Activated T-helper 17 cell treated with anti-CD3 and anti-CD28 coated beads, Interleukin-2, amount 50 U/mL, for 72 hours (primary cell): ENCODE measurements at places on chromosomes 1 and 21. TPM values are rescaled to one million over a fixed set of nuclear protein-coding genes. Genes with fewer than 3 reads are reported as not detected.
A peak's percentile ranks its signal among the peaks of the same experiment; 100 is the strongest.

GRCh38 chr21:45053561-45054226 lies 20.7 kb upstream of the ADARB1 start:
- ATAC-seq = no peak

GRCh38 chr1:192973202-192973601 lies 86.0 kb downstream of the UCHL5 start:
- ATAC-seq = no peak

- peak; percentile 95 for ATAC-seq
Observed at GRCh38 chr1:183032122-183032921, 9.1 kb downstream of the LAMC1 start.

The HSPB7 gene
- not detected for total RNA-seq

DNA sequence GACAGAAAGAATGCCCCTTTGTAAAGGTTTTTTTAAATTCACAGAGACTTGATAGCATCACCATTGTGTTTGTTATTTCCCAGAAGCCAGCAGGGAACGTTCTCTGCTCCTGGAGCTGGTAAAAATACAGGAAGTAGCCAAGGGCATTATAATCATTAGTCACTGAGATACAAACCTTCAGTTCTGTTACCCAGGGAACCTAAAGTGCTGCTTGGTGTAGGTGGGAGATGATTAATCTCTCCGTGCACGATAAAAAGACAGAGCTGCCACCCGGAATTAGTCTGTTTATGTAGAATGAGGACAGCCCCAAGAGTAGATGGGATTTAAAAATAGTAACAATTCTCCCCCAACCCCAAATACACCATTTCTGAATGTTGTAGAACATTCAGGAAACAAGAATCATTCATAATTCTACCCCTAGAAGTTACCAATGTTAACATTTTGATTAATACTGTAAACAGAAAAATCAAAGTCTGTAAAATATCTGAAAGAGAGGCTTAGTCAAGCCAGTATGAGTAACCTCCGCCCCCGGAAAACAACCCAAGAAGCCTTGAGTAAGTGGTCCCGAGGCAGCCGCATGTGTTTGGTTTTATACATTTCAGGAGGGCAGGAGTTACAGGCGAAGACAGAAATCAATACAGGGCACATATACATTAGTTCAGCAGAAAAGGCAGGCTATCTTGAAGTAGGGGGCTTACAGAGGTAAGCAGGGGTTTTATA lies 45.3 kb upstream of the CTBS start:
- peak; percentile 80 for ATAC-seq

DNA sequence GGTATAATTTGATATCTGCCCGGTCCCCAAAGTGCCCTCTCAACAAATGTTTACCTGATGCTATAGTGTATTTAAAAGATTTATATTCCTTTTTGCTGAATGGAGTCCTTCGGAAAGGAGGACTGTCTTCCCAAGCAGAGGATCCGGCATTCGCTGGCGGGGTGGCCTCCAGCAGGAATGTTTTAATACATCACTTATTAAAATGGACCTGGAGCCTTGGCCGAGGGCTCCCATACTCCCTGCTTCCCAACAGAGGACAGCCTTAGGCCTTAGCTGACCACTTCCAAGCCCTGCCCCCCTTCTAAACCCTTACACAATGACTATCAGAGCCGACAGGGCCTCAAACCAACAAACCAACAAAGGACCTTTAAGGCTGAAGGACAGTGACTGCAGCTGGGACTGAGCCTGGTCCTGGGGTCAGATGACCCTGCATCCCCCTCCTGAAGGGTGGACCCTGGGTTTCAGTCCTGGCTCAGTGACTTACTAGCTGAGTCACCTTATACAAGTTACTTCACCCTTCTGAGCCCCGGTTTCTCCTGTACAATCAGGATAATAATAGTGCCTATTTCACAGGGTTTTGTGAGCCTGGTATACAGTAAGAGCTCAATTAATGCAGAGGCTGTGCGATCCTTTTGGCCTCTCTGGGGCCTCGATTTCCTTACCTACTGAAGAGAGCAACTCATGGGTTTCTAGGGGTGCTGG lies 5.6 kb downstream of the CAMK2N1 start:
- ATAC-seq = no peak

DNA sequence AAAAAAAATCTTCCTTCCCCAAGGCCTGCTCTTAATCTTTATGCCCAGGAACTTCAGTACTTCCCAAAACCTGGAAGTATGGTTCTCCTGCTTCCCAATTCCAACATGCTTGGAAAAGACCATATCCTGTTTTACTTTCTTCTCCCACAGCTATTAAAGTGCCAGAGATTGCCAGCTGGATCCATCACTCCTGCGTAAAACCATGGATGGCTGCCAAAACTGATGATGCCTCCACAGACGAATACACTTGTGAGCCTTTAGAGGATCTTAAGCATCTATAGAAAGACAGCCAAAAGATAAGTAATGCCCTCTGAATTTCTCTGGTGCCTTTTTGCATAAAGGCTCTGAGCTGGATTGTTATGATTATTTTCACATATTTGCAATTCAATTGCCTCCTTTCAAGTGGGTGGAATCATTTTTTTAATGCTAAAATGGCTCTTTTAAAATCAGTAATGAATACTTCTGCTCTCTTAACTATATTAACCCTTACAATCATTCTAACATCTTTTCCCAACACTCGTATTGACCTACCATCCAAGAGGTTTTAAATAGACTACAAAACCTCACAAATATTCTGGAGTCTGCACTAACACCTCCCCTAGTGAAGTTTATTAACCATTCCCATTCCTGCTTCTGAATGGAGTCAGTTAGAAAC lies 1807.8 kb downstream of the BRINP3 start:
- no peak for ATAC-seq

DNA sequence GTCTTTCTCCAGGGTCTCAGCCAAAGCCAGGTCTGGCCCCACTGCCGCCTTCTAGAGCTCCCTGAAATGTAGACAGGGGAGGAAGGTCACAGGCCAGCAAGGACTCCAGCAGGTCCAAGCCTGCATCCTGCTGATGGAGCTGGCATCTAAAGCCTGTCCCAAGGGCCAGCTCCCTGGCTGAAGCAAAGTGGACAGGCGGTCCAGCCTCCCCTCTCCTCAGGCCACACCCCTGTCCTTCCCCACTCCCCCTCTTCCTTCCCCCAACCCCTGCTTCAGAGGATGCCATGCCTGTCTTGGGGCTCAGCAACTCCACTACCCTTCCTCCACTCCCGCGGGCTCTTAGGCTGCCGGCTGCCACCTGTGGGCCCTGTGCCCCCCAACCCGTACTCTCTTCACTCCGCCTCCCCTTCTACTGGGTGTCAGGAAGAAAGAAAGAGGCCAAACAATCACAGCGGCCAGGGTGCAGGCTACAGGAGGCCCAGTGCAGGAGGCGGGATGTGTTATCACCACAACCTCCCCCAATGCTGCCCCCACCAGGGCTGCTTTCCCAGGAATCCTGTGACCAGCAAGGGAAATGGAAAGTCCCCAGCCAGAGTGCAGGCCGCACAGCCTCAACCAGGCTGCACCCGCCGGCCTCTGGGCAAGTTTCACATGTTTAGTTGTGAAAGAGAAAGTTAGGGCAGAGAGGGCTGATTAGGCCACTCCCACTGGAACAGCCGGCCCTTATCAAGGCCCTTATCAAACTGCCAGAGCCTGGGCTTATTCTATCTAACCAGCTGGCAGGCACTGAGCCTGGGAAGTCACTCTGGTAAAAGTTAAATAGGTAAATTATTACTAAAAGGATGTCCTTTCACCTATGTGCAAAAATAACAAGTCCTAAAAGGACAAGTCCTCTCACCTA lies 34.1 kb downstream of the ACOT7 start:
- peak; percentile 72 for ATAC-seq

GRCh38 chr1:32939655-32940371 lies 24.8 kb downstream of the RNF19B start:
- peak; percentile 76 for ATAC-seq

GRCh38 chr1:205348554-205349487 lies 7.9 kb downstream of the KLHDC8A start:
- no peak for ATAC-seq

- ATAC-seq = peak; percentile 41
Observed at GRCh38 chr1:160284220-160284781, 632 bp downstream of the PEX19 start.

- no peak for ATAC-seq
Observed at GRCh38 chr1:3566951-3567804, 44.1 kb downstream of the MEGF6 start.

DNA sequence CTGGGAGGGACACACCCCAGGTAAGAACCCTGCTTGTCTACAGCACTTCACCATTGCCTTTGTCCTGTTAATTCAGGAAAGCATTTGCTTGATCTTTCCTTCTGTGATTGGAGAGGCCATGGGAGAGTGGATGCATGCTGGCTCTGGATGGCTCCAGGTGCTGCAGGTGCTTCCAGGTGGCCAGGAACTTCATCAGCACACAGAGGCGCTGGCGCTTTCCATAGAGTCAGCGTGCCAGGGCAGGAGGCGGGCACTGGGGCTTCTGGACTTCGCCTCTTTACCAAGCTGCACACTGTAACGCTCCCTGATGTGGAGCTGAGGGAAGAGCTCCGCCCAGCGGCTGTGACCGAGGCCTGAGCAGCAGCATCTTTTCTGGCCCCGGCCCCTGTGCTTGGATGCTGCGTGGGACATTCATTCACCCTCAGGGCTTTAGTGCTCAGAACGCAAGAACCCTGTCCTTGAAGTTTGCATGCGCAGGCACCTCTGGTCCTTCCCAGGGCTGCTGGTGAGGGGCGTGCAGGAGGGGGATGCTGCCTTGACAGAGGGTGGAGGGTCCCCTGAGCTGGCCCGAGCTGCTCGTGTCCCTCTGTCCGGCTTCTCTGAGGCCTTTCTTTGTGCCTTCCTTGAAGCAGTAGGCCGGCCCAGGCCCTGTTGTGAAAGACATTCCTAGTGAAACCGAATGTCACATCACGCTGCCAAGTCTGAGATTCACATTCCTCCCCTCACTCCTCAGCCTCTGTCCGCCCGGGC lies 1.6 kb upstream of the MX2 start:
- no peak for ATAC-seq

GRCh38 chr1:104092698-104093097 lies 343.0 kb downstream of the AMY1C start:
- ATAC-seq = no peak

The CELA2A gene
- not detected for total RNA-seq

The RUNX3 gene
- 145 TPM for total RNA-seq

GRCh38 chr1:39173119-39173994 lies 31.1 kb upstream of the MACF1 start:
- ATAC-seq = no peak

DNA sequence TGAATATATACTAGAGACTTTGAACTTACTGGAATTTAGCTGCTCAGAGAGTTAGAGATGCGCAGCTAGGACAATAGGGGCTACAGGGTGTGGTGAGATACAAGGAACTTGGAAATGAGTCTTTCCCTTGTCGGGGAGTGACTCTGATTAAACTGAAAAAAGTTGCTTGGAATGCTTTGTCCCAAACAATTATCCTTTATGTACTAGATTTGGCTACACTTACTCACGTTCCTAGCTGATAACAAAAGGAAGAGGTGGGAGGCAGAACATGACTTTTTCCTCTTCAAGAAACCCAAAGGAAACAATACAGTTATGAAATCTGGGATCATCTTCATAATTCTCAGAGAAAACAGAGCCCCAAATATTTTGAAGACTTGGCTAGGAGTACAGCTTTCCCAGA lies 6.9 kb upstream of the CGN start:
- no peak for ATAC-seq

The OVAAL gene
- not detected for total RNA-seq

DNA sequence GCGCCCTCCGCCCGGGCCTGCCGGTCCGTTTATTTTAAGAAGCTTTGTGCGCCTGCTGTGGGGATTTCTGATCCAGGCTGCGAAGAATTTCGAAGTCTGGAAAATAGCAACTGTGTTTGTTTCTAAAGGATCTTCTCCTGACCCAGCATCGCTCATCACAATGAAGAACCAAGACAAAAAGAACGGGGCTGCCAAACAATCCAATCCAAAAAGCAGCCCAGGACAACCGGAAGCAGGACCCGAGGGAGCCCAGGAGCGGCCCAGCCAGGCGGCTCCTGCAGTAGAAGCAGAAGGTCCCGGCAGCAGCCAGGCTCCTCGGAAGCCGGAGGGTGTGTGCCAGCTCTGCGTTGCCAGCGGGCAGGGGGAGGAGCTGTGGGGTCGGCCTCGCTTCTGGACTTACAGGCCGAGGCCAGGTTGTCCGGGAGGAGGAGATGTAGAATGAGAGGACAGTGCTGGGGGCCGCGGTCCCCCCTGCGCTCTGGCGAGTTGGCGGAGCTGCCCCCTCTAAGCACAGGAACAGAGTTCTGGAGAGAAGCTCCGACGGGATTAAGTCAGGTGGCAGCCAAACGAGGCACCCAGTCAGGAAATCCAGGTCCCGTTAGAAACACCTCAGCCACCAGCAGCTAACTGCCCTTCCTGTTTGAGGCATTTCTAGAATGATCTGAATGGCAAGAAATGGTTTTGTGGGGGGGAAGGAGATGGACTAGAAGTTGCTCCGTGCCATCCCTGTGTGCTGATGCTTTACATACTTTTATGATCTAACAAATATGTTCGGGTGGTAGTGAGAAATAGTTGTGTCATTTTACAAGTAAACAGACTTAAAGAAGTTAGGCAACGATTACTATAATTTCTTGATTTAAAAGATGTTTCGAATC lies 948 bp downstream of the TXLNA start:
- ATAC-seq = peak; percentile 27

DNA sequence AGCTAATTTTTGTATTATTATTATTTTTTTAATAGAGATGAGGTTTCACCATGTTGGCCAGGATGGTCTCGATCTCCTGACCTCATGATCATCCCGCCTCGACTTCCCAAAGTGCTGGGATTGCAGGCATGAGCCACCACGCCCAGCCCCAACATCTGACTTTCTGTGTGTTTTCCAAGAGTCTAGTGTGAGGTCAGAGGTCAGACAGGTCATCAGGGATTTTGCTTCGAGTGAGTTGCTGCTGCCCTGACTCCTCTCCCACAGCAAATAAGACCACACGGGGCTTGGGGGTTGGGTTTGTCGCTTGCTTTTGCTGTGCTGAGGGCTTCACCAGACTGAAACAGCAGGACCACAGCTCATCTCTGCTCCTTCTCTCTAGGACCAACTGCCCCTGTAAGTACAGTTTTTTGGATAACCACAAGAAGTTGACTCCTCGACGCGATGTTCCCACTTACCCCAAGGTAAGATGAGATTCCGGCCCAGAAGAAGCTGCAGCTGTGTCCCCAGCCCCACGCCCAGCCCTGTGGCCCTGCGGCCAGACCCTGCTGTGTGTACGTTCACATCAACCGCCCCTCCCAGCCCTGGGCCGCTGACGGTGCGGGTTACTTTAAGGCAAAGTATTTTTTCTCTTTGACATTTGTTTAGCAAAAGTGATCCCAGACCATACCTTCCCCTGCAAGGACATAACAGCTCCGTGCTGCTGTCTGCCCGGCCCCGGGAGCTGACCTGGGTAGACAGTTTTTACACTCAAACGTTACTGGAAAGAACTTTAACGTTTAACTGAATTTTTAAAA lies 97.5 kb downstream of the PDE9A start:
- no peak for ATAC-seq
